RWPE1 (cell line): ENCODE measurements at places on chromosomes 11 and 22.
A peak's percentile ranks its signal among the peaks of the same experiment; 100 is the strongest.

DNA sequence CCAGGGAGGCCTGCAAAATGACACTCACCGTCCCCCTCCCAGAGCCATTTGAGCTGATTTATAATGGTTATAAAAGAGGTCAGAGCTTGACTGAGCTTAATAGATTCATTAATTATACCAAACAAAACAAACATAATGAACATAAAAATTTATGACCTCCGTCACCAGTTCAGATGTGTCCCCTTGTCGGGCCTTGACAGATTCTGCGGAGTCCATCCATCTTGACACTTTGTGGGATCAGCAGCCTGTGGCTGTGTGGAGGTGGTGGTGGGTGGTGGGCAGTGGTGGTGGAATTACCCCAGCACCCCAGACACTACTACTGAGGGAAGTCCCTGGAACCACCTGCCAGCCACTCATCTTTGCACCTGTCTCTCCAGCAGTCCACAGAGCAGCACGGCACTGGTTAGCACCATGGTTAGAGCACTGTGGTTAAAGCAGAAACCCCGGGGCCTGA, 83.5 kb downstream of the DSCAML1 start:
- DNase-seq = no peak

- DNase-seq = no peak
Observed at GRCh38 chr11:8773916-8774539, 91.4 kb downstream of the RPL27A start.

DNA sequence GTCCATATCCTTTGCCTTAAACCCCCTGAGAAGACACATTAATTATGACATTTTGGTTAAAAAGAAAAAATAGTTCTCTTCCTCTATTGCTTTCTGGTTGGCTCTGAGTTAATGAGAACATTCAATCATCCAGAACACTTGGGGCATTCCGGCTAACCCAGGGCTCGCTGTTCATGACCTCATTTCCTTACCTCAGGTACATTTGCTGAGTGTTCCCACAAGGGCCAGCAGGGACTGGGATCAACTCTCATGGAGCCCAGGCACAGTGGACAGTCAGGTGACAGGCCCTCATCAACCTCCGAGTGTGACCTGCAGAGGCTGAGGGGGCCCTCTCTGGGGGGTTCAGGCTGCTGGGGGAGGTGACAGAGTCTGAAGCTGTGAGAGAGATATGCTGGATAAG, 98.9 kb downstream of the MYO18B start:
- DNase-seq = no peak

- DNase-seq = no peak
Observed at GRCh38 chr11:72546866-72547265, 112.5 kb upstream of the CLPB start.

GRCh38 chr11:114073007-114073827, 13.7 kb downstream of the ZBTB16 start:
- no peak for DNase-seq

GRCh38 chr11:35262735-35263134, 123.8 kb downstream of the CD44 start:
- DNase-seq = no peak

DNA sequence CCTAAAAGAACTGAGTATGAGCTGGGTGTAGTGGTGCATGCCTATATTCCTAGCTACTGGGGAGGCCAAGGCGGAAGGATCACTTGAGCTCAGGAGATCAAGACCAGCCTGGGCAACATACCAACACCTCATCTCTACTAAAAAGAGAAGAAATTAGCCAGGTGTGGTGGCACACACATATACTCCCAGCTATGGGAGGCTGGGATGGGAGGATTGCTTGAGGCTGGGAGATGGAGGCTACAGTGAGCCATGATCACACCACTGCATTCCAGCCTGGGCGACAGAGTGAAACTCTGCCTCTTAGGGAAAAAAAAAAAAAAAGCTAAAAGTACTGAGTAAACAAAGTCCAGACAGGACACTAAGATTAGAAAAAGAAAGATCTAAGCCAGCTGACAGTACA, 3.5 kb upstream of the HTR3B start:
- no peak for DNase-seq

DNA sequence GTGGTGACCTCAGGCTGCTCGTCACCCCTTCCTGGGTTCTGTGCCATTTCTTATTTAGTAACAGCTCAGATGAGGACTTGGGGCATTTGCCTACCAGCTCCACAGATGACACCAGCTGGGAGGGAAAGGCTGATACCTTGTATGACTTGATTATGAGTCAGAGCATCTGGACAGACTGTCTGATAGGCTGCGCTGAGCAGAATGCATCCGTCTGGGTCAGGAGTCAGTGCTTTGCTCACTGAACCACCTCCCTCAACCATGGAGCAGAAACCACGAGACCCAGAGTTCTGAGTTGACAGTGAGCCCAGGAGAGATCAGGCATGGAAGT, 6.8 kb downstream of the ST14 start:
- DNase-seq = peak; percentile 95

GRCh38 chr11:68780829-68781228, 29.5 kb upstream of the TESMIN start:
- no peak for DNase-seq

DNA sequence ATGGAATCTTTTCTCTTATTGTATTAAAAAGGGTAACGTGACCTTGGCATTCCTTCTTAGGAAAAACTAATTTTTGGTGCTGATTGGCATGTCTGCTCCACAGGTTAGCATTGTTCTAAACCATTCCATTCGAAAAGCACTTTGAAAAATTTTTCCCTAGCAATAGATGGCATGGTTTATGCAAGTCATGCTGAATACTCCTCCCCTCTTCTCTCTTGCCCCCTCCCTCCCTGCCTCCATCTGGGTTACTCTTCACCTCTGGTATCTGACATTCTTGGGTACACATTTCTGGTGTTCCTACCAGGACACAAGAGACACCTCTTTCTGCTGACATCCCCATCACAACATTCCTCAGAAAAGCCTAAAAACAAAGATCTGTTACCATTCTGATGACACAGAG, 1.5 kb upstream of the SLC22A25 start:
- DNase-seq = no peak

DNA sequence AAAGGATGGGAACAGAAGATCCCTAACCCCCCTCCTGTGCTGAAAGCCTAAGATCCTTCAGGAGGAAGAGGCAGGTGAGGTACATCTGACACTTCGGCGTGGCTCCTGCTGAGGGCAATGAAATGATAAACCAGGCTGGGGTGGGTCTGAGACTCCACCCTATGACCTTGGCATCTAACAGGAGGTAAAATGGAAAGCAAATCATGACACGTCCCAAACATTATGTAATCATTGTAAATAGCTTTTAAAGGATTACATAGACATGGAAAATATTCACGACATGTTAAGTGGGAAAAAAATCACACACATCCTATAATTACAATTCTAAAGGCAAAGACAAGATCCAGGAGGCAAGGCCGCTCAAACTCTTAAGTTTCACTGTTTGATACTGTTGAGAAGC, 70.5 kb downstream of the LINC01488 start:
- DNase-seq = no peak
